ENCODE measurements at places on chromosomes 1 and 21.
A peak's percentile ranks its signal among the peaks of the same experiment; 100 is the strongest.

DNA sequence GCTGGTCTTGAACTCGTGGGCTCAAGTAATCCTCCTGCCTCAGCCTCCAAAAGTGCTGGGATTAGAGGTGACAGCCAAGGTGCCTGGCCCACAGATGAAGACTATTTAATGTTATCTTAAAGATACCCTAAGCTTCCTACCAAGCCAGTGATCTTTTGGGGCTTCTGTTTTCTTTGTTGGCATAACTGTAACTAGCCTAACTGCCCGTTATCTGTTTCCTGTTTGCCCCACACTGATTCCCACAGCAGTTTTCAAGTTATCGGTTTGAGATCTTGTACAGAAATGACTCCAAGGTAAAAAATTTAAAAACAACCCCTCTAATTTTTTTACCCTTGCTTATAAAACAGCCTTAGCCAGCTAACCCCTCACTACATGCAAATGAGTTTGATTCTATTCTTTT is 12.4 kb downstream of the SELL start:
- no peak for DNase-seq

GRCh38 chr1:2594001-2594640 is 7.5 kb downstream of the PRXL2B start:
- DNase-seq: no peak

DNA sequence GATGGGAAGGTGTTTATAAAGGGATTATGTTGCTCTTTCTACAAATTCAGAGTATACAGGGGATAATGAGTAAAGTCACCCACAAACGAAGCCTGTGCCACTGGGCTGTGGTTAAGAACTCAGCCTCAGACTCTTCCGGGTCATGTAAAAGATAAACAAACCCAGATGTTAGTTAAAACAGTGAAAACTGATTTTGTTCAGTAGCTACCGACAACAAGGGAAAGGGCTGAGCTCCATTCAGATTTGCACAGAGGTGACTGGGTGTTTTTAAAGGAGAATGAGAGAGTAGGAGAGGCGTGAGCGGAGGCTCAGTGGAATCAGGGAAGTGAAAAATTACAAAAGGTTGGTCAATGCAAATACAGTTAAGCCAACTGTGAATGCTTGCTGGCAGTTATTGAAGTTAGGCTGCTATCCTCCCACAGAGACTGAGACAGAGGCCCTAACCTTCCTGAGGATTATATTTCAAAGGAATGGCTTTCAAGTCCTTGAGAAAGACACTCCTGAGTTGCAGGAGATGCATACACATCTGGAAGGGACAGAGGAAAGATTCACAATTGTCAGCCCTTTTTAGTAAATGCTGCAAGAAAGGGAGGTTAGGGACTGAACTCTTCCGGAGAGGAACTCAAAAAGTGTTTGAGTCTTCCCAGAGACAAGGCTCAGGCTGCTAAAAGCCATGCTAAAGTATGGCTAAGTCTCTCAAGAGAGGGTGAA is 29.9 kb upstream of the SAMD13 start:
- no peak for DNase-seq

- no peak for DNase-seq
Measured at GRCh38 chr1:200861937-200862647, 10.7 kb upstream of the GPR25 start.

GRCh38 chr1:55304229-55304740 is 89.1 kb upstream of the USP24 start:
- no peak for DNase-seq

DNA sequence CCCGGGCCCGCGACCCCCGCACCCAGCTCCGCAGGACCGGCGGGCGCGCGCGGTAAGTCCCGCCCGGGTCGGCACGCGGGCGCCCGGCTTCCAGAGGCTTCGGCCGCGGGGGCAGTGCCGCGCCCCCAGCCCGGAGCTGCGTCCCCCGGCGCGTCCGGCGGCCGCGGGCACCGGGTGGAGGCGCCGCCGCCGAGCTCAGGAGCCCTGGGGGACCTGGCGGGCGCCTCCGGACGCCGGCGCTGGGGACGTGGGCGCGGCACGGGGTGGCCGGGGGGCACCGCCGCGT is 227 bp downstream of the NBL1 start:
- DNase-seq: no peak

DNA sequence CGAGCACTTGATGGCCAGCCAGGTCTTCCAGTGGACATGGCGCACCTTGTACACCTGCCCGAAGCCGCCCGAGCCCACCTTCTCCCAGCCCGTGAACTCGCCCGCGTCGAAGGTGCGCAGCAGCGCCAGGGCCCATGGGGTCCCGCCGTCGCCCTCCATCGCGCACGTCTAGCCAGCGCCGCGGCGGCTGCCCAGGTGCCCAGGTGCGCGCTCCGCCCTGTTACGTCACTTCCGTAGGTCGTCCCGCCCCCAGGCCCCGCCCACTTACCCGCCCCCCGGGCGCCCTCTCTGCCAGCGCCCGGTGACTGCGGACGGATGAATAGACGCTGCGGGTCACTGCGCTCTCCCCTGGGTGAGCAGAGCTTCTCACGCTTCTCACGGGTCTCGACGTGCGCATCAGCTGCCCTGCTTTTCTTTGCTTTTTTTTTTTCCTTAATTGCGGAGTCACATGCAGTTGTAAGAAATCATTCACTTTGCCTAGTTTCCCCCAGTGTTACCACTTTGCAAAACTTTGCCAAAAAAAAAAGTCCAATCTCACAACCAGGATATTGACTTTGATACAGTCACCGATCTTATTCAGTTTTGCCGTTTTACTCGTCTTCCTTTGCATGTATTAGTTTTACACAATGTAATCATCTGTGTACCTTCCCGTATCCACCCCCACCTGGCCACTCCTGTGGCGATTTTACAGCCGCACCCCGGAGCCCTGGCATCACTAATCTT is at the start of gene RIPK4:
TSS of gene RIPK4 (minus strand) at position 170 of the 723 bp plus-strand sequence. CDS start at position 159, 11 bp downstream.
- DNase-seq: peak; percentile 56

- no peak for DNase-seq
Measured at GRCh38 chr1:19512545-19512944, 27.2 kb upstream of the CAPZB start.

DNA sequence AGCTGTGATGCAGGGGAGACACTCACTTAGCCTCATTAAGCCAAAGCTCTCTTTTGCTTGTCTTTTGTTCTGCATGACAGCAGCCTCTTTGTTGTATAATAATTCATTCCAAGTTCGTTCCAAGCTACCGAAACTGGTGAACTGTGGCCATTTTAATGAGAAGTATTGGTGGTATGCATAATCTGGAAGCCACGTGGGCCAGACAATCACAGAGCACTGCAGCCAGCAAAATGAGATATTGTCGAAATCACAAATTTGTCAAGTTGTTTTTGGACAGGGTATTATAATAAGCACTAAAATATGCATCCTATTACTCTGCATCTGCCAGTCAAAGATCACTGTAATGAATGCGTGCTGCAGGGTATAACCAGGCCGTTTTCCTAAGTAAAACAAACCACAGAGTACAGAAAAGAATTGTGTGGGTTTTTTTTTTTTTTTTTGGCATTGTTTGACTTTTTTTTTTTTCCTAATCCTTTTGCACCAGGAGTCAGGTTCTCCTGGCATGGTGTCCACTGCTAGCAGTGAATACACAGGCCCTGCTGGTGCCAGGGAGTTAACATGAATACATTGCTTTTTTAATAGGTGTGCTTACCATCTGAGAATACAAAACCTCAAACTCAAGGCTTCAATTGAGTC is 423.9 kb downstream of the PTBP2 start:
- DNase-seq: peak; percentile 79

DNA sequence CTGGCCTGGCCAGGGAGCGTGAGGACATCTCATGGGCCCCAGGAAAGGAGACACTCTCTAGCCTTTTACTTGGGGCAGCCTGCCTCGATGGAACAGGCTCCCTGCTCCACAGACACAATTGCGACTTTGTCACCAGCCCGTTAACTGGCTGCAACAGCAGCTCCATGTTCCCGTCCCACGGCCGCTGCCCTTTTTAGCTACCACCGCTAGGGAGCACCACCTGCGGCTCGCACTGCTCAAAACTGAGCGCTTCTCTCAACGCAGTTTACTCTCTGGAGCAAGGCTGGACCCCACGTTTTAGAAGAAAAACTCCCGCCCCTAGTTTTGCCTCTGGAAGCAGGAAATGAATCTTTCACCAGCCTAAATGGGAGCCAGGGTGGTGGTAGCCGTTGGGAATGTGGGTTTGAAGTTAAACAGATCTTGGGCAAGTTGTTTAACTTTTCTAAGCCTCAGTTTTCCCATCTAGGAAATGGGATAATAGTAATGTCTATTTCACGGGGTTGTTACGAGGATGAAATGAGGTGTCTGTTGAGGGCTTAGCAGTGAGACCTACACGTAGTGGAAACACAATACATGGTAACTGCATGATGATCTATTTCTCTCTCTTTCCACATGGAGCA is 3.5 kb upstream of the LRRC38 start:
- DNase-seq: no peak

DNA sequence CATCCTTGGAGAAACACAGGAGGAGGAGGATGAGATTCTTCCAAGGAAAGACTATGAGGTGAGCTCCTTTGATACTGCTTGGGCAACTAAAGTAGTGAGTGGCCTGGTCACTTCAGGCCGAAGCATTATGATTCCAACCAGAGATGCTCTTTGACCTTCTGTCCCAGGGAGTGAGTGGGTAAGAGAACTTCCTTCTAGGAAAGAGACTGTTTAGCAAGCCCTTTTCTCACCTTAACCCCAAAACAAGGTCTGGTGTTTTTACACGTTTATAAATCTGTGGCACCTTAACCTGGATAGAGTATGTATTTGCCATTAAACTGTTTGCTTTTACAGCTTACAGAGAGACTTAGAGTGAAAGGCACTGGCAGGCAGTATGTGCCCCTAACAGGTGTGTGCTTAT is 1.1 kb downstream of the CLCN6 start:
- no peak for DNase-seq

DNA sequence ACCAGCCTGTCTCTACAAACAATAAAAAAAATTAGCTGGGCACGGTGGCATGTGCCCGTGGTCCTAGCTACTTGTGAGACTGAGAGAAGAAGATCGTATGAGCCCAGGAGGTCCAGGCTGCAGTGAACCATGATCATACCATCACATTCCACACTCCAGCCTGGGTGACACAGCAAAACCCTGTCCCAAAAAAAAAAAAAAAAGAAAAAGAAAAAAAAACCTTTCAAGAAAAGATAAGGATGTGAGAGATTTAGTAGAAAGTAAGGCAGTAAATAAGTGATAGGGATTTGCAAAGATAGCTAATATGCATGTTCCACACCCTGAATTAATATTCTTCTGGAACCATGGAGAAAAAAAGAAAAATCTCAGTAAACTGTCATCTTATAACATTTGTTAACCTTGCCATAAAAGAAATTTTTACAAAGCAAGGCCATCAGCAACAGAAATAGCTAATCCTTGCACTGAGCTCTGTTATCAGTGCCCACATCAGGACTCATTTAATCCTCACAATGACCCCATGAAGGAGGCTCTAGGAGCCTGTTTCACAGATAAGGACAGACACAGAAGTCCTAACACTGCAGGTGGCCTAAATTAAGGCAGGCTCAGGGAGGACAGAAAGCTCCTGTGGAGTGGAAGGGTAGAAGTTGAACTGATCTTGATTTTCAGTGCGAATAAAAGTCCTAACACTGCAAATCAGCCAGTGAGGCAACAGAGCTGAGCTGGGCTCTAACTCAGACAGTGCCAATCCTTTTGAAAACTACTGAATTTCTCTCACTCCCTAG is 7.6 kb downstream of the GNB1 start:
- no peak for DNase-seq

GRCh38 chr1:33320619-33321165 is at the start of gene A3GALT2:
Gene A3GALT2 (minus strand): TSS chr1:33321098. CDS start chr1:33321098, 0 bp downstream.
- DNase-seq: no peak

GRCh38 chr1:111209622-111210021 is 9.2 kb upstream of the DENND2D start:
- no peak for DNase-seq

DNA sequence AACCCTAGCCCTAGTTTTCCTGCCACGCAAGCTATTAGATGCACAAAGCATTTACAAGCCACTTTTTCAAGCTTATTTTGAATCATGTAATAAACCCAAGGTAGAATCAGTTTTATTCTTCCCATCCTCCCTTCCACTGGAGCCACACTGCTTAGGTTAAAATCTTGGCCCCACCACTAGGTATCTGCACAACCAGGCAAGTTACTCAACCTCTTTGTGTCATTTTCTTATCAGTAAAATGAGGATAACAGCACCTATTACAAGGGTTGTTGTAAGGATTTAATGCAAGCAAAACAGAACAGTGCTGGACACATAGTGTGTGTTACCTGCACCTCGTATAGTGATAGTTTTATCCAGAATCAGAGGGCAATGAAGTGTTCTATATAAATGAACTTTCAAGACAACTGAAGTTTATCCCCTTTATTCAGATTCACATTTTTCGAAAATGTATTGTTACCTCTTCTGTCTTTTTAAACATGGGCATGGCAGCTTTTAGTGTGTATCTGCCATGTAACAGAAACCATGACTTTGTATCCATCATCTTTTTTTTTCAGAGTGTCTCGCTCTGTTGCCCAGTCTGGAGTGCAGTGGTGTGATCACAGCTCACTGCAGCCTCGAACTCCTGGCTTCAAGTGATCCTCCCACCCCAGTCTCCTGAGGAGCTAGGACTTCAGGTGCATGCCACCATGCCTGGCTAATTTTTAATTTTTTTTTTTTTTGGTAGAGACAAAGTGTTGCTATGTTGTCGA is 17.2 kb upstream of the TTC39A start:
- no peak for DNase-seq

DNA sequence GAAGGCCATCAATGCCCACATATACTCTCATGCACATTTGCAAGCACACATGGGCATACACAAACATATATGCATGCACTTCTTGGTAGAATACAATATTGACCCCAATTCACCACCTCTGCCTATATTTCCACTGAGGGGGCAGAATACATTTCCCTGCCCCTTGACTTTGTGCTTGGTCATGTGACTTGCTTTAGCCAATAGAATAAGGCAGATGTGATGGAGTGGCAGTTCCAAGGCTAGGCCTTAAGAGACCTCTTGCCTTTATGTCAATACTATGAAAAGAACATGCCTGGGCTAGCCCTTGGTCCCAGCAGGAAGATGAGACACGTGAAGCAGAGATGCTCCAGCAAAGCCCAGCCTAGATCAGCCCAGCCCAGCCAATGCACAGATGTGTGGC is 66.0 kb upstream of the GRIK3 start:
- DNase-seq: no peak

DNA sequence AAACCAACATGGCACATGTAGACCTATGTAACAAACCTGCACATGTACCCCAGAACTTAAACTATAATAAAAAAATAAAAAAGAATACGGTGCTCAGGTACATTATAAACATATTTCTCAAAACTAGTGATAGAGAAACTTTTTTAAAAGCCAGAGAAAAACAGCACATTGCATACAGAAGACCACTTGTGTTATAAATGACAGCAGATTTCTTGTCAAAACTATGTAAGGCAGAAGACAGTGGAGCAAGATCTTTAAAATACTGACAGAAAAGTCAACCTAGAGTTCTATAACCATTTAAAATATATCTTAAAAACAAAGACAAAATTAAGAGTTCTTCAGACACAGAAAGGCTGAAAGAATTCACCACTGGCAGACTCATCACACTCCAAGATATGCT is 144.7 kb downstream of the NEGR1 start:
- no peak for DNase-seq
